LHCN-M2 (cell line): ENCODE measurements at places on chromosomes 3 and 15.

GRCh38 chr3:104556372-104557078 lies 810.2 kb upstream of the ALCAM start:
- DNase-seq: no peak

- peak; percentile 29 for DNase-seq
These were observed 370.4 kb upstream of the CDIN1 start for GRCh38 chr15:36208868-36209582.

- no peak for DNase-seq
These were observed 146.9 kb upstream of the CADPS start for GRCh38 chr3:63022114-63022513.

DNA sequence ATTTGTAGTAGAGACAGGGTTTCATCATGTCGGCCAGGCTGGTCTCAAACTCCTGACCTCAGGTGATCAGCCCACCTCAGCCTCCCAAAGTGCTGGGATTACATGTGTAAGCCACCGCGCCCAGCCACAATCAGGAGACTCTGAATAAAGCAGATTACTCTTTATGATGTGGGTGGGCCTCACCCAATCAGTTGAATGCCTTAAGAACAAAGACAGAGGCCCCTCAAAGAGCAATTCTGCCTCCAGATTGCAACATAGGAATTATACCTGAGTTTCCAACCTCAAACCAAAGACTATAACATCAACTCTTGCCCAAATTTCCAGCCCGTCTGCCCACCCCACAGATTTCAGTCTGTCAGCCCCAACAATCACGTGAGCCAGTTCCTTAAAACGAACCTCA lies 18.8 kb upstream of the FAM174B start:
- DNase-seq: no peak

GRCh38 chr3:66761093-66761780 lies 236.9 kb upstream of the KBTBD8 start:
- peak; percentile 3 for DNase-seq
